ENCODE measurements at places on chromosomes 11 and 22. TPM values are rescaled to one million over a fixed set of nuclear protein-coding genes. Genes with fewer than 3 reads are reported as not detected.

MYBPC3 gene
- not detected for total RNA-seq

CXCR5 gene
- not detected for total RNA-seq

MMP12 gene
- total RNA-seq: 1.8 TPM

KCNC1 gene
- 0.54 TPM for total RNA-seq

C11orf16 gene
- not detected for total RNA-seq

OR56A1 gene
- not detected for total RNA-seq

OR6X1 gene
- total RNA-seq: not detected

FGF19 gene
- total RNA-seq: not detected

MS4A3 gene
- not detected for total RNA-seq

PKNOX2 gene
- total RNA-seq: 1.4 TPM

HTR3A gene
- 1.6 TPM for total RNA-seq

C22orf31 gene
- total RNA-seq: not detected

MIEF1 gene
- total RNA-seq: 14.3 TPM

SUSD2 gene
- 1.2 TPM for total RNA-seq

NRXN2 gene
- 18.9 TPM for total RNA-seq

AKIP1 gene
- total RNA-seq: 21.6 TPM

OR5D18 gene
- total RNA-seq: not detected

MRPL49 gene
- 84.9 TPM for total RNA-seq

CRYBB3 gene
- not detected for total RNA-seq

ACR gene
- not detected for total RNA-seq

ZNF143 gene
- 48.4 TPM for total RNA-seq

APOC3 gene
- total RNA-seq: not detected

CENPM gene
- total RNA-seq: not detected

UBQLNL gene
- 1.7 TPM for total RNA-seq

PPP6R3 gene
- 133 TPM for total RNA-seq

C11orf87 gene
- not detected for total RNA-seq

Data from sigmoid colon (tissue), 7 donors.